ENCODE measurements at places on chromosomes 6 and 20.
A peak's percentile ranks its signal among the peaks of the same experiment; 100 is the strongest.

- no peak for DNase-seq
These were observed 59.4 kb downstream of the INSM1 start for GRCh38 chr20:20427227-20427864.

DNA sequence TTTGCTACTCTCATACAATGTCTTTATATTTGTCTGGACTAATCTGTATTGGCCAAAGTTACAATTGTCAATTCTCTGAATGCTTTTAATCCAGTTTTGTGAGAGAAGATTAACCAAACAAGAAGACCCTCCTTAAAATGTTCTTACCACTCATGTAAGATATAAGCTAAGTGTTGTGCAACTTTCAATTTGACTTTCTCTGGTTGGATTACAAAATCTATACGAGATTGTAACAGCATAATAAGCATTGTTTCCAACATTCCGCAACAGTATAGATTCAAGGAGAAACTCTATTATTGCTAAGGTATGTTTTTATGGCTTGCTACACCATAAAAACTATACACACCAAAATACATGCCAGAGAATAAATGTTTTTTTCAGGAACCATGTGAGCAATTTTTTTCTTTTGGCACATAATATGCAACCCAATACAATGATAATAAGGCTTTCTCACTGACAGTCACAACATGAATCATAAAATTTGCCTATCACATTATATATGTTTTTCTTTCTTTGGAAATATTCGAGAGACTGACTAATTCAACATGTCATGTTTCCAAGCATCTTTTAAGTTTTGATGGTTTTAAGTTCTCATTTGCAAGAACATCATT, 12.2 kb upstream of the TRPC4AP start:
- no peak for DNase-seq

DNA sequence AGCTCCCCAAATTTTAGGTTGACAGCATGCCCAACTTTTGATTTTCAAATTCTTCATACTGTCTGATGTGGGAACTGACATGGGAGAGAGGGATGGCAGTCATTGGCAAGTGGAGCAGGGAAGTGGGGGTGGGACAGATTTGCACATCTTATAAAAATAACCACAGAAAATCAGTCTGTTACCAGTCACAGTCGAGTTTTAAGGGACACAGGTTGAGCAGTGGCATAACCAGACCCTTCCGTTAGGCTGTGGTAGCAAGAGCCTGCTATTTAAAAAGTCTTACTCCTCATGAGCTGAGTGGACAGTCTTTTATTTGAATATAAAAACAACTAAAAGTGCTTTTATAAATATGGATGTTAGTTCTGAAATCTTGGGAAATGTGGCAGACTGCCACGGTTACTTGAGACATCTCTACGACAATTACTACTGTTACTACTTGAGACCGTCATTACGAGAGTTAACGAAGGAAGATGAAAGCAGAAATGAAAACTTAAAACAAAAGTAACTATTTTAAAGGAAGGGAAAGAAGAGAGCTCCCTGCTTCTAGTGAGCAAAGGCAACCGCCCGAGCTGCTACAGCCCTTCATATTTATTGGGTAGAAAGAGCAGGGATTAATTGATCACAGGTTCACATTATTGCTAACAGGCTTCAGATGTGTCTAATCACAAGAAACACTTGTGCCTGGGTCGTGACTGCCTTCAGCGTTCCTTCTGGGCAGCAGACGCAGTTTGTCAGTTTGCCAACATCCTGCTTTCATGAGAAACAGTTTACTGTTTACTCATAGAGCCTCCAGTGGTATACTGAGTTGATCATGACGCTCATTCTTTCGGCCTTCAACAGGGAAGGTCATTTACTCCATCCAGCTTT, 71.3 kb downstream of the EFHC1 start:
- DNase-seq, result no peak

- no peak for DNase-seq
These were observed 111.4 kb upstream of the FKBP1C start for GRCh38 chr6:63099772-63100459.

GRCh38 chr20:54126806-54127655, 46.8 kb downstream of the CYP24A1 start:
- DNase-seq, result no peak

DNA sequence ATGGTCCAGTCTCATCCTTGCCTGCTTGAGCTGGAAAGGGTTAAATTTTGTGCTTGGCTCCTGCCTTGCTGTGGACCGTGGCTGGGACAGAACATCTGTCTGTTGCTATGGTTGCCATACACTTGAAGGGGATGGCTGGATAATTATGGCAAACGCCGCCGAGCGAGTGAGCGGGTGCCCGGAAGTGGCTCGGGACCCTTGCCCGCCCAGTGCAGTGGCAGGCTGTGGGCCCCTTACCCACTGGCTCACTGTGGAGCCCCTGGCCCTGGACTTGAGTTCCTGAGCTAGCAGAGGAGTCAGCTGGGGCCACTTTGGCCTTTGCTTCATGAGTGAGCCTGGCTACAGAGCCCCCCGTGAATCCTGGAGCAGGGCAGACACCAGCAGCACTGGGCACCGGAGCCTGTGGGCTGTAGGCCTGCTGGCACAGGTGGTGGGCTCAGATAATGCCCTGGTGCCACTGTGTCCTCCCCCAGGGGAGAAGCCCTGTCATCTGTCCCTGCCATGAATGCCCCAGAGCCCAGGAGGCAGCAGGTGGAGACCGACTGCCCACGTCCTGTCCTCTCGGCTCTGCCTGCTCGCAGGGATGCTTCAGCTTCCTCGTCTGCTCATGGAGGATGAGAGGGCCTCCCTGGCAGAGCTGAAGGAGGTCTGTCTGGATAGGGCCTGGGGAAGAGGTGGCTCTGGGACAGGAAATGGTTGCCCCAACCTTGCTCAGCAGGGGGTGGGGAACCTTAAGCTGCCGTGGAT, 25.5 kb upstream of the NOL4L start:
- DNase-seq, result no peak

- no peak for DNase-seq
These were observed 44.9 kb downstream of the SNAI1 start for GRCh38 chr20:50027611-50028105.

GRCh38 chr20:63846128-63846771, 15.0 kb upstream of the ABHD16B start:
- DNase-seq, result no peak

- no peak for DNase-seq
These were observed 61.9 kb upstream of the CARMIL1 start for GRCh38 chr6:25217302-25217701.

GRCh38 chr6:7050872-7051779, 56.6 kb upstream of the RREB1 start:
- no peak for DNase-seq

DNA sequence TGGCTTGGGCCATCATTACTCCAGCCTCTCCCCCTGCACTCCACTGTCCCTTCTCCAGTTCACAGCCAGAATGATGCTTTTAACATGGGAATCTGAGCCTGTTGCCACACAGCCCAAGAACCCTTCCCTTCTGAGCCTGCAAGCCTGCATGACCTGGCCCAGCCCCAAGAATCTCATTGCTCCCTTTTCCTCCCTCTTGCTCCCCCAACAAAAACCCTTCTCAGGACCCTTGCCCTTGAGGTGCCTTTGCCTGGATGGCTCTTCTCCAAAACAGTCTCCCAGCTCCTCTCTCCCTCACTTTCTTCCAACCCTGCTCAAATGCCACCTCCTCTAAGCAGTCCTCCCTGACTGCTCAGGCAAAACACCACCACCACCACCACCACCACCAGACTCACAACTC, 157.2 kb downstream of the ANKRD60 start:
- no peak for DNase-seq

- DNase-seq, result no peak
These were observed 698.8 kb downstream of the DOK5 start for GRCh38 chr20:55174172-55174571.

GRCh38 chr6:45830441-45831139, 185.1 kb downstream of the CLIC5 start:
- peak; percentile 34 for DNase-seq

DNA sequence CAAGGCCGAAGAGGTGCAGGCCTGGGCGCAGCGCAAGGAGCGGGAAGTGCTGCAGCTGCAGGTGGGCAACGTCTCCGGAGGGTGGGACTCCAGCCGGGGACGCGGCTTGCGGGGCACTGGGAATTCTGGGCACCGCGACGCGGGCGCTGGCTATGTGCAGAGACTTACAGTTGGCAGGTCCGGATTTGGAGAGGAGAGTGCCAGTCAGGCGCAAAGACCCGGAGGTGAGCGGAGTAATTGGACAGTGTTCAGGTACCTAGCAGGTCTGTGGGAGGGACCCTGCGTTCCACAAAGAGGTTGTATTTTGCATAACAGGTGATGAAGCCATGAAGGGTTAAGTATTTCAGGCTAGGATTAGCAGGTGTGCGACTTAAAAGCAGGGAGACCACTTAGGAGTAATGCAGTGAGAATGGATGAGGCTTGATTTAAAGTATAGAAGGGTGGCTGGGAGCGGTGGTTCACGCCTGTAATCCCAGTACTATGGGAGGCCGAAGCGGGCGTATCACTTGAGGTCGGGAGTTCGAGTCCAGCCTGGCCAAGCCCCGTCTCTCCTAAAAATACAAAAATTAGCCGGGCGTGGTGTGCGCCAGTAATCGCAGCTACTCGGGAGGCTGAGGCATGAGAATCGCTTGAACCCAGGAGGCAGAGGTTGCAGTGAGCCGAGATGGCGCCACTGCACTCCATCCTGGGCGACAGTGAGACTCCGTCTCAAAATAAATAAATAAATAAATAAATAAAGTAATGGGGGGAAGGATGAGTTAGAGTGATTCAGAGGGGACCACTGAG, 1.0 kb downstream of the MRPS26 start:
- no peak for DNase-seq

- DNase-seq, result no peak
These were observed 137.4 kb upstream of the RNF24 start for GRCh38 chr20:4152696-4153235.

GRCh38 chr20:24953209-24953575, 4.1 kb downstream of the CST7 start:
- no peak for DNase-seq

- DNase-seq, result no peak
These were observed 2.5 kb downstream of the PPP1R18 start for GRCh38 chr6:30683980-30684338.

DNA sequence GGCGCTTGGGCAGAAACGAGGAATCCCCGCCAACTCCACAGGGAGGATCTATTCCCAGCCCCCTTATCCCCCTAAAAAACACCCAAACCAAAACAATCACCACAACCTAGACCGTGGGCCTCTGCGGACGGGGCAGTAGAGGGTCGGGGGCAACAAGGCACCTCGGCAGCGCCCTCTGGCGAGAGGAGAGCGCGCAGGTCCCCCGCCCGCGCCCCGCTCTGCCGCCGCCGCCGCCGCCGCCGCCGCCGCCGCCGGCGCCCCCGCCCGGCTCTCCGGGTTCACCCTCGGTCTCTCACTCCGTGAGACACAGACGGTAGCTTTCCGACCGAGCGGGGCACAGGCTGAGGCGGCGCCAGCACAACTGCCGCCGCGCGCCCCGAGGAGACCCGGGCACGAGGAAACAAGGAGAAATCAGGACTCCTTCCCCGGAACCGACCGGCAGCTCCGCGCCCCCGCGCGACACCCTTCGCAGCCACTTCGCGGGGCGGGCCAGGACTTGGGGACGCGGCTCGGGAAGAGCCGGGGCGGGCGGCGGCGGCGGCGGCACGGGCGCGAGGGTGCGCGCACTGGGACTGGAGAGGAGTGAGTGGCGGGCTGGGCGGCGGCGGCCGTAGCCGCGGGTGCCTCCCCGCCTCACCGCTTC, at the start of gene SLC35F1:
Gene SLC35F1, plus strand, starts transcription at position 307 of the 643 bp plus-strand sequence.
- peak; percentile 2 for DNase-seq

DNA sequence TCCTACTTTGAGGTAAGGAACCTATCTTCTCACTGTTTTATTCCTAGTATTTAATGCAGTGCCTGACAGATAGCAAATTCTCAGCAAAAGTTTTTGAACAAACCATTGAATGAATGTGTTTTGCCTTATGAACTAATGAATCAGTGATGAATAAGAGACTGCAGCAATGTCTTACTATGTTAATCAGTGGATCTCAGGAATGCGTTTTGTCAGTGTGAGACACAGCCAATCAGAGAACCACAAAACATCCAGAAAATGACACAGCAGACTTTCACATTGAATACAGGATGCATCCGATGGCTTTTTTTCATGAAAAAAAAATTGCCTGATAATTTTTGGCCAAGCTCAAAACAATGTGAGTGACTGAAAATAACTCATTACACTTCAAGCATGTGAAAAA, 270.5 kb downstream of the BMP2 start:
- no peak for DNase-seq

DNA sequence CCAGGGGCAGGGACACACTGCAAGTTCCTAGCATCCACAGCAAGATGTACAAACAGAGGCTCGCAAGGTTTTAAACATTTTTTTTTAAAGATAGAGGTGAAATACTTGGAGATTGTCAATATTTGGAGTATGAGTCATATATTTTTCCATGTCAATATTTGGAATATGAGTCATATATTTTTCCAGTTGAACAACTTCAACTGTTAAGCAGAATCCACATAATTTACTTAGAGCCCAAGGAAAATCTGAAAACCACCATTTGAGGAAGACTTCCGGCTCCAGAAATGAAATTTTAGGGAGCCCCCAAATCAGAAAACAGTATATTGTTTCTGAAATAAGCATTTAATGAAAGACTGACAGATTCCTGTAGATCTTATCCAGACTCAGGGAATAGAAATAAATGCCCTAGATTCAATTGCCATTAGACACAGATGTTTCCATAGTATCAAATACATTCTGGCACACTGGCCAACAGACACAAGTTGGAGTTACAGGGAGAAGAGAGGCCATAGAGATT, 51.6 kb upstream of the FAM184A start:
- no peak for DNase-seq

GRCh38 chr20:62987114-62987513, 19.6 kb downstream of the BHLHE23 start:
- DNase-seq, result no peak

DNA sequence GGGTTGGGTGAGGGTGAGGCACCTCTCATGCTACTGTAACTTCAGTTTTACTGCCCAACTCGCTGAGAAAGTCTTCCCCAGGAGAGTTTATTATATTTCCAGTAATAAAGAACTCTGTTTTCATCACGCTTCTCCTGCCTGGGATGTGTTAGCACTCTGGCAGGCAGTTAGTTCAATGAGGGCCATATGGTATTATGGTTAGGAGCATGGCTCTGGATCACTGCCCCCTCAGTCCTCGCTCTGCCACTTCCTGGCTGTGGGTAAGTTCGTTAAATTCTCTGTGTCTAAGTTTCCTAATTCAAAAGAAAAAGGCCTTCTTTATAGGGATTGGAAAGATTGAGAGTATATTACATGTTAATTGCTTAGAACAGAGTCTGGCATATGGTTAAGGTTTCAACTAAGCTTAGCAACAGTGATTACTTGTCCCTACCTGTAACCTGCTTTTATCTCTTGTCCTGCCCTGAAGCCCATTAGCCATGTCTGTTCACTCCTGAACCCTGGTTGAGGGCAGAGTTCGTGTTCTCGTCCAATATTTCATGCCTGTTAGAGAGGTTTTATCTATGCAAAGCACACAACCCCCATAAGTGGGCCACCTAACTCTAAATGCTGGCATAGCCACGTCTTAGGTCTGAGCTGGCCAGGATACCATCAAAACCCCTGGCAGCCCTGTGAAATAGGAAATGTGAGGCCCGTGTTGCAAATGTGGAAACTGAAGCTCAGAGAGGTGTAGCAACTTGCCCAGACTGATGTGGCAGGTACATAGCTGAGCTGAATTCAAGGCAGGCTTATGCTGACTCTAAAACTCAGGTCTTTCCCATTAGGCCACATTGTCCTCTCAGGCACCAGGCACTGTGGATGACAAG, 342.5 kb upstream of the JARID2 start:
- no peak for DNase-seq

Measured in stimulated activated CD4-positive, alpha-beta T cell treated with anti-CD3 and anti-CD28 coated beads, TNF-alpha, amount 100 ng/mL, for 48 hours (primary cell).